Naive thymus-derived CD8-positive, alpha-beta T cell (primary cell): ENCODE measurements at places on chromosomes 12 and 14. TPM values are rescaled to one million over a fixed set of nuclear protein-coding genes. Genes with fewer than 3 reads are reported as not detected.

The MOAP1 gene
- total RNA-seq, result 58.3 TPM

The MANSC4 gene
- total RNA-seq, result not detected

The P2RX4 gene
- total RNA-seq, result 36.0 TPM

The DBX2 gene
- not detected for total RNA-seq

The FGF6 gene
- total RNA-seq, result not detected

The TCL1B gene
- total RNA-seq, result 0.33 TPM

The DLGAP5 gene
- not detected for total RNA-seq

The TBX5 gene
- not detected for total RNA-seq

The LUM gene
- total RNA-seq, result not detected

The PTMS gene
- total RNA-seq, result not detected

The SRGAP1 gene
- total RNA-seq, result not detected

The SLC5A8 gene
- not detected for total RNA-seq

The MIS18BP1 gene
- 20.9 TPM for total RNA-seq

The ASIC1 gene
- total RNA-seq, result 12.2 TPM

The CCDC63 gene
- total RNA-seq, result not detected

The CDC42BPB gene
- 6.2 TPM for total RNA-seq

The RFX4 gene
- total RNA-seq, result not detected

The NCKAP5L gene
- 13.0 TPM for total RNA-seq

The HOXC13 gene
- total RNA-seq, result not detected

The RNASE1 gene
- total RNA-seq, result 5.6 TPM

The PMCH gene
- total RNA-seq, result not detected

The GLT8D2 gene
- total RNA-seq, result not detected

The KCNJ8 gene
- total RNA-seq, result not detected

The P2RX2 gene
- total RNA-seq, result not detected

The CLEC4A gene
- 2.9 TPM for total RNA-seq

The AMN1 gene
- total RNA-seq, result 13.4 TPM

The KRT72 gene
- 11.6 TPM for total RNA-seq

The BICD1 gene
- 14.3 TPM for total RNA-seq

The TMEM132C gene
- not detected for total RNA-seq

The NFKBIA gene
- 214 TPM for total RNA-seq

The C12orf50 gene
- 0.13 TPM for total RNA-seq

The TRHDE gene
- total RNA-seq, result not detected

The PNN gene
- total RNA-seq, result 114 TPM

The EIF2B2 gene
- total RNA-seq, result 28.7 TPM

The SYNDIG1L gene
- 0.30 TPM for total RNA-seq

The CEP170B gene
- 4.6 TPM for total RNA-seq

The CFAP251 gene
- total RNA-seq, result 0.49 TPM

The MEG3 gene
- not detected for total RNA-seq

The KSR2 gene
- total RNA-seq, result not detected

The AICDA gene
- total RNA-seq, result not detected

The DPF3 gene
- total RNA-seq, result 0.58 TPM

The TMEM30B gene
- total RNA-seq, result 4.1 TPM

The RTN1 gene
- total RNA-seq, result not detected

The NOS1 gene
- not detected for total RNA-seq

The RHEBL1 gene
- 4.3 TPM for total RNA-seq
